ENCODE measurements at places on chromosomes 11 and 22.

- no peak for DNase-seq
Measured at GRCh38 chr11:46367916-46368267, 13.6 kb upstream of the MDK start.

DNA sequence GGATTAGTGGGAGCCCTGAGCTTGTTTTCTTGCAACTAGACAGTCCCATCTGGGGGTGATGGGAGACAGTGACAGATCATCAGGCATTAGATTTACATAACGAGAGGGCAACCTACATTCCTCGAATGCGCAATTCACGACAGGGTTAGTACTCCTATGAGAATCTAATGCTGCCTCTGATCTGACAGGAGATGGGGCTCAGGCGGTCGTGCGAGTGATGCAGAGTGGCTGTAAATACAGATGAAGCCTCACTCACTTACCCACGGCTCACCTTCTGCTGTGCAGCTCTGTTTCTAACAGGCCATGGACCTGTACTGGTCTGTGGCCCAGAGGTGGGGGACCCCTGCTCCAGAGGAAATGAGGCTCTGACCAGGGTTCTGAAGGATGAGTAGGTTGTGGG, 125.5 kb downstream of the FBXO7 start:
- DNase-seq = no peak

DNA sequence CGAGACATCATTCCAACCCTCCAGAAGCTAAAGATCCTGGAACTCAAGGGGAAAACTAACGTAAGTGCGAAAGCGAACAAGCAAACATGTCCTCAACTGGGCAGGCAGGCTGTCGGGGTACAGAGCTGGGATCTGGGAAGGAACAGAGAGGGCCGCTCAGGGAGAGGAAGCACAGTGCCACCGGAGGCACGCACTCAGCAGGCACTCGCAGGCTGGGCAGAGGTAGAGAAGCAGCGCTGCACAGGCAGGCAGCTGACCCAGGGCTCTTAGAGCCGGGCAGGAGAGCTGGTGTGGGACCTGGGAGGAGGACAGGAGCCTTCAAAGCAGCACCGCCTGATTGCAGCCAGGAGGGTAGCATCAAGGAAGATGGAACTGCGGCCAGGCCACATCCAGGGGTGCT, 62.2 kb downstream of the MICAL3 start:
- DNase-seq = no peak

DNA sequence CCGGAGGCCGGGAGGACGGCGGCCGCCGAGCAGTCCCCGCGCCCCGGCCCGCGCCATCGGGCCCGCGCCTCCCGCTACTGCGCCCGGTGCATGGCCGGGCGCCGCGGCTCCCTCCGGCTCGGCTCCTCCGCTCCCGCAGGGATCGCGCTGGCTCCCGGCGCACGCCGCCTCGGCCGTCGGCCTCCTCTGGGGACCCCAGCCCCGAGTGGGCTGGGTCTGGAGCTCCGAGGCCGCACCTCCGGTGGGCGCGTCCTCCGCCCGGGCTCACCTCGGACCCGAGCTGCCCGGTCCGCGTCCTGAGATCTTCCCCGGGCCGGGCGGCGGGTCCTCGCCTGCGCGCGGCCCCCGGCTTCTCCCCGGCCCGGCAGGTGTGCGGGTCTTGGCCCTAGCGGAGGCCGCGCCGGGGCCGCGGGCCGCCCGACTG, 251 bp downstream of the SHISA8 start:
- no peak for DNase-seq

GRCh38 chr11:30967579-30967978, 381.4 kb upstream of the MPPED2 start:
- DNase-seq = no peak

DNA sequence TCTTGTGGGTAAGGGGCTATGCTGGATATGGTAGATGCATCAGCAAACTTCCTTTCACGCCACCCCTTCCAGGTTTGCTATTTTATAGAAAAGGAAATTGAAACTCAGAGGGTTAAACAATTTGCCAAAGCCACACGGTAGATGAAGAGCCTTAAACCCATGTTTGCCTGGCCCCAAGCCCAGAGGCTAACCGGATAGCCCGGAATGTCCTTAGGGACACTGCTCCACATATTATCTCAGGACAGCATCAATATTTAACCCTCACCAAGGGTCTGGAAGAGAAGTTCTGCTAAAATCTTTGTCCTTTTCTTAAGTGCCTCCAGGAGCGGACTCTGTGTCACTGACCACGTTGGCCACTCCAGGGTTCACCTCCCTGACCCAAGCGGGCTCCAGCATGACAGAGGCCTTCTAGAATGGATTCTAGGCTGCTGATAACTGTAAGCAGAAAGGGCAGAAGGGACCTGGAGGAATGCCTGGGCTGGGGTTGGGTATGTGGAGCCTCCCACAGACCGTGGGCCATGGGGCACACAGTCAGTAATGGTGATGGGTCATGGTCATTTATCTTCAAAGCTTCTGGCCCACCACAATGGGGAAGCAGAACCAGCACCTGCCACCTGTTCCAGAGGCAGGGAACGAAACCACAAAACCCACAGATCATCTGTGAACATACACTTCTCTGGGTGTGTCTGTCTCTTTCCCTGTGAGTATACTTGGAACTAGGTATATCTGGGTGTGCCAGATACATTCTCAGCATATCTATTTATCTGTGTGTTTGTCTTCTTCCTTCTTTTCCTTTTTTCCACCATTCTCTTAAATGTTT, 5.4 kb upstream of the TMEM86A start:
- DNase-seq = no peak

DNA sequence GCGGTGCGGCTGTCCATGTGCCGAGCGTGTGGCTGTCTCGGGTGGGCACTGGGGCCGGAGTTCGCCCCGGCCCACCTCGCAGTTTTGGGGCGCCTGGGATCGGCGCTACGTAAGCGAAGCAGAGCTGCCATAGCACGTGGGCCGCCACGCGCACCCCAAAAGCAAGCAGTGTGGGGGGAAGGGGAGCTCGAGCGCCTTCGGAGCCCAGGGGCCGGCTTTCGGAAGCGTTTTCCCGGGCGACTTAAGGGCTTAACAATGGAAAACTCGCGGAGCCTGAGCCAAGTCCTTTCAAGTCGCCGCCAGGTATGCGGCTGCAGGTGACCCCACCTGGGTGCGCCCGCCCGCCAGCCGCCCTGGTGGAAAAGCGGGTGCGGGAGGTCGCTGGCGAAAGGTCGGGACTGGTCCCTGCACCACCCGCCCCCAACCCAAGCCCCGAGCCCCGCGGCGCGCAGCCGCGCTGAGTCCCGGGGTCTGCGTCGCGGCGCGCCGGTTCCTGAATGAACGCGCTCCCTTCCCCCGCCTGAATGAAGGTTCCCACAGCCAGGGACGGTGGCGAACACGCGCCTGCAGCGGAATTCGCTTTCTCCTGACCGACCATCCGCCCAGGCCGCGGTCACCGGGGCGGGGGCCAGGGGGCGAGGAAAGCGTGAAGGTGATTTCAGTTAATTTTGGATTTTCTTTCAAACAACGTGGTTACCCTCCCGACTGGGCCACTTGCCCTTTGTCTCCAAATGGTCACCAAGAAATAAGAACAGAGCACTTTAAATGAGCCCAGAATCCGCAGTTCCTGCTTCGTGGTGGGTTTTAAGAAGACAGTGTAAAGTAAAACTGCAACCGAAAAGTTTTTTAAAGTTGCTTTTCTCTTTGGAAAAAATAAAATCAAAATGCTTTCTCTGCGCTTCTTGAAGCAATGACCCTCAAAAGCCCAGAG, 2.8 kb upstream of the CCND1 start:
- DNase-seq = no peak

DNA sequence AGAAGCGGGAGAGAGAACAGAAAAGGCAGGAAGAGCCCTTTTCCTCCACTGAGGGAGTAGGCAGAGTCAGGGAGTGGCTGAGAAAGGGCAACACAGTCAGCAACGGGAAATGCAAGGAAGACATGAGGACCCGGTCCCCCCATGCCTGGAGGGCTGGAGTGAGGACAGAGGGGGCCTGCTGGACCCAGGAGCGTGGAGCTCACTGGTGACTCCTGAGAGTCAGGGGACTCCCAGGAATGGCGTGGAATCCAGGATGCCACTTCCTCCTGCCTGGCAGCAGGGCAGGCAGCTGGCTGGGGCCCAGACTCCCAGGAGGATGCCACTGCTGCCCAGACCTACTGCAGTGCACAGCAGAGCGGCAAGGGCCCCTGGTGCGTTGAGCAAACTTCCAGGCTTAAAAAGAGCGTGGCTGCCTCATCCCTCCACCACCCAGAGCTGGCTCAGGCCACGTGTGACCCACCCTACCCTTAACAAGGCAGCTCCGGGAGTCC, 11.3 kb downstream of the C11orf21 start:
- DNase-seq = no peak

- peak; percentile 47 for DNase-seq
Measured at GRCh38 chr11:62402226-62402959, 16.4 kb upstream of the SCGB1A1 start.

DNA sequence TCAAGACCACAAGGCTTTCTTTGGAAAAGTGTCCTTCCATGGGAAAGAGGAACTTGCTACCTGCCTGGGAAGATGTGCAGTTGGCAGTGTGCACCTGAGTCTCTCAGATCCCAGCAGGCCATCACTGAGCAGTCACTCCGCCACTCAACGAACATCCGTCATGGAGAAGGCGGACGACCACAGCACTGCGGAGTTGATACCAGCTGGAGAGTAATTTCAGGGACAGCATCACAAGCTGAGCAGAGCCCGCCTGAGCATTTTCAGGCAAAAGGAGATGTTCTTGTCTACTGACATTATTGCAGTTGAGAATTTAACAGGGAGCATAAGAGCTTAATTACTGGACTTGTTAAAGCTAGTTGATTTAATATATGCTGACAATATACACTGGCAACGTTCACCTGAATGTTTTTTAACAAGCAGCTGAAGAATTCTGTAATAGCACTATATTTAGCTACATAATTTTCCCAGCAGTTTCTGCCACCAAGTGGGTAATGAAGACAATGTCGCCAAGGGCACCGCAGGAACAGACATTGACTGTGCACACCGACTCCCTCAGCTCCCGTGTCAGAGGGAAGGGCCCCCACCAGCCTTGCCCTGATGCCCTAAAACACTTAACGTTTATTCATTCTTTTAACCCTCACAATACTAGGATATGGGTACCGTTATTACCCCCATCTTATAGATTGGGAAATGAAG, 52.4 kb upstream of the ARFGAP3 start:
- no peak for DNase-seq

DNA sequence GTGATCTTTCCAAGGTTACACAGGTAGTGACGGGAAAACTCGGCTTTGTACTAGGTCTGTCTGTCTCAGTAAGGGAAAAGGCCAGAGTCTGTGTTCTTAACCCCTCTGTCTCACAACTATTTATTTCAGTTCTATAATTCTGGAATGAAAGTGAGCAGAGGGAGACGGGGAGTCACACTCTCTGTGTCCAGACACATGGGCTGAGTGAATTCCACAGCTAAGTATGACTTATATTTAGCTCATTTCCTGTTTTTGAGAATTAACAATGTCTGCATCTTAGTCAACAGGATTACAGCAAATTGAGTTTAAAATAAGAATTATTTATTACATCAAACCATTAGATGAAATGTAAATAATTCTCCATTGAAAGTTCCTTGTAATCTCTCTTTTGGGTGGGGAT, 62.5 kb upstream of the OR4B1 start:
- no peak for DNase-seq

DNA sequence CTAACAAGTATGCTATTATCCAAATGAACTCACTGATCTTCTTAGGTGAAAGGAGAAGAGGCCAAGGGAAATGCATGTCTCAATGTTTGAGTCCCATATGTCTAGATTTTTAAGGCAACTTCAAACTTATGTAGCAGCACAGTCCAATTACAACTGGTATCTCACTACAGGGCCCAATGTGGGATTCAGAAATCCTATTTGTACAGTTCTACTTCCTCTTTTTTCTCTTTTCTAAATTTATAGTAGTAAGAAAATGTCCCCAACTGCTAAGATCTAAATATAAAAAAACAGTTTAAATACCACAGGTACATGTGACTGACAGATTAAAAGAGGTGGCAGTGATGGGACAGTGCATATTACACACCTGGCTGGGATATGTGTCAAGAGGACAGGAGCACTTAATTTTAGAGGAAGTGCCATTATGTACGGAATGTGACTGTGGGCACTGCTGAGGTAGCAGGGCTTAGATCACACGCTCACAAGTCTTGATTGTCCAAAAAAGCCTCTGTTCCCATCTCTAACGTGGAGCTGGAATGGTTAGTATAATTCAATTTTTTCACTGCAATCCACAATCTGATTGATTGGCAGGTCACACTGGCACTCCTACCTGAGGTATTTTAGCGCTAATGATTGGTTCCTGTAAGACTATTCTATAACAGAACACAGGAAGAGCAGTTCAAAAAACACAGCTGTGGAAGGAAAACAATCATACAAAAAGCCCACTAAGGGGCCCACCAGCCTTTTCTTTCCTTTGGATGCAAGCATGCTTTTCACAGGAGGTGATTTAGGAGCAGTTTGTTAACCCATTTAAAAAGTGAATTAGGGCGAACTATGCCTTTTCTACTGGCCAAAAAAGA, 34.6 kb downstream of the APOL5 start:
- no peak for DNase-seq

DNA sequence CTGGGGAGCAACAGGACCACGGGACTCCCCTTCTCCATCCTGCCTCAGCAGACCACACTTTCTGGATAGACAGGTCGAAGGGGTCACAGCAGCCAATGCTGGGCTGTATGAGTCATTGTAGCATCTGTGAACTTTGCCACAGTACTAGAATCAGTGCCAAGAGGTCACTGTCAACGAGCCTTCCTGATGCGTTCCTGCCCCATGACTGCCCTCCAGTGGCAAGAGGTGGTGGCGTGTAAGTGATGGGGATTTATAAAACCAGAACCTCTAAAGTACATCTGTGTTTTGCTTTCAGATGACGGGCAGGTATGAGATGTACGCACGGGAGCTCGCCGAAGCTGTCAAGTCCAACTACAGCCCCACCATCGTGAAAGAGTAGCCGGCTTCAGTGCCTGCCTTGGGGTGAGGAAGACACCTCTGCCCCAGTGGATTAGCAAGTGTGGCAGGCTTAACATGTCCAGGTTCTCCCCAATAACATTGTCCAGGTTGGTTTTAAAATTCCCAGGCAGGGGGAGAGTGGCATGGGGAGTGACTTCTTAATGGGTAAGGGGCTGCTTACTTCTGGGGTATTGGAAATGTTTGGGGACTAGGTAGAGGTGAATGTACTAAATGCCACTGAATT, 29.4 kb downstream of the GUCD1 start:
- peak; percentile 80 for DNase-seq

GRCh38 chr11:61087426-61088119, 14.7 kb upstream of the CD5 start:
- DNase-seq = no peak

DNA sequence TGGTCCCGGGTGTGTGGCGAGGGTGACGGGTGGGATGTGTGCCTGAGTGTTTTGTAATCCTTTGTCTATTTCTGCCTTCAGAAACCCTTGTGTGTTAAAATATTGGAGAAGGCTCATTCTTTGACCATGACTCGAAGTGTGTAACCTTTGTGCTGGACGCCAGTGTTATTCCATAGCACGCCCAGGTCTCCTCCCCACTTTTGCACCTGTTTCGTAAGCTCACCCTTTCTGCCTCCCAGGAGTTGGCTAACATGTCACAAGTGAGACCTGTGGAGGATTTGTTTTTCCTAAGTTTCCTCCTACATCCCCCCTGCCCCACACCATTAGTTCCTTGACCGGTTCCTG, 382 bp downstream of the C11orf54 start:
- no peak for DNase-seq

Data from CD4-positive, alpha-beta T cell treated with Interleukin-1 beta for 1 hour (primary cell).